ENCODE measurements at places on chromosomes 11 and 22.

- peak; percentile 48 for DNase-seq
These were observed at the start of gene MAPK11 for GRCh38 chr22:50269970-50270665. MAPK11 (minus strand) TSS chr22:50270380; CDS start chr22:50270292, 88 bp downstream.

- no peak for DNase-seq
These were observed 34.6 kb downstream of the FAM118A start for GRCh38 chr22:45344334-45344733.

DNA sequence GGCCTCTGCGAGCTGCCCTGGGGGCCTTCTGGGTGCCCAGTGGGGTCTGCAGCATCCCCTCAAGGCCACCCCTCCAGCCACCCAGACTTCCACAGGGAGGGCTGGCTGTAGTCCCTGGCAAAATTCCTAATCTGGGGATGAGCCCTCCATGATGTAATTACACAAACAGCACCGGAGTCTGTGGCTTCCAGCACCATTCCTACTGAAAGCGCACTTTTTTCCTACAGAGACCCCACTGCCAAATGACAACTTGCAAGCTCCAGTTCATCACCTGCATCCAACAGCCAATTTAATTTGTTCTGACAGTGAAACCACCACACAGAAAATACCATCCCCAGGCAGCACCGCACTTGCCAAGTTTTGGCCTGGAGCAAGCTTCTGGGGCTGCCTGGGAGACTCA is 70.4 kb downstream of the TRMU start:
- DNase-seq, result no peak

GRCh38 chr11:67031791-67032561 is 9.0 kb downstream of the SYT12 start:
- DNase-seq, result peak; percentile 65

DNA sequence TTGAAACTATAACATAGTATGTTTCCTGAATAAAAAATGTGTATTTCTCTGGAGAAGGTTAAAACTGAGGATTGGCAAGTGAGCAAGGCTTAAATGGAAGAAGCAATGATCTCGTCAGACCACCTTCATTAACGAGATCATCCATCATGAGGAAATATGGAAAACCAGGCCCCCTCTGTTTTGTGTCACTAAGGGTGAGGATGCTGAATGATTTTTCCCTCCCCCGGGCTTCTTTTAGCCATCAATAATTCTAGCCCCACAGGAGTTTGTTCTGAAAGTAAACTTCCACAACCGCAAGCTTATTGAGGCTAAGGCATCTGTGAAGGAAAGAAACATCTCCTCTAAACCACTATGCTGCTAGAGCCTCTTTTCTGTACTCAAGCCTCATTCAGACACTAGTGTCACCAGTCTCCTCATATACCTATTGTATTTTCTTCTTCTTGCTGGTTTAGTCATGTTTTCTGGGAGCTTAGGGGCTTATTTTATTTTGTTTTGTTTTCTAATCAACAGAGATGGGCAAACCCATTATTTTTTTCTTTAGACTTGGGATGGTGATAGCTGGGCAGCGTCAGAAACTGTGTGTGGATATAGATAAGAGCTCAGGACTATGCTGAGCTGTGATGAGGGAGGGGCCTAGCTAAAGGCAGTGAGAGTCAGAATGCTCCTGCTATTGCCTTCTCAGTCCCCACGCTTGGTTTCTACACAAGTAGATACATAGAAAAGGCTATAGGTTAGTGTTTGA is 5.8 kb upstream of the HBE1 start:
- no peak for DNase-seq

GRCh38 chr22:44220727-44221680 is 40.3 kb downstream of the PARVG start:
- DNase-seq, result no peak

- no peak for DNase-seq
These were observed 337.2 kb upstream of the API5 start for GRCh38 chr11:42974510-42975179.

GRCh38 chr22:38272373-38273134 is at the start of gene TMEM184B:
TMEM184B (minus strand) TSS chr22:38273010; CDS start chr22:38247961, 25,049 bp downstream.
- peak; percentile 70 for DNase-seq

DNA sequence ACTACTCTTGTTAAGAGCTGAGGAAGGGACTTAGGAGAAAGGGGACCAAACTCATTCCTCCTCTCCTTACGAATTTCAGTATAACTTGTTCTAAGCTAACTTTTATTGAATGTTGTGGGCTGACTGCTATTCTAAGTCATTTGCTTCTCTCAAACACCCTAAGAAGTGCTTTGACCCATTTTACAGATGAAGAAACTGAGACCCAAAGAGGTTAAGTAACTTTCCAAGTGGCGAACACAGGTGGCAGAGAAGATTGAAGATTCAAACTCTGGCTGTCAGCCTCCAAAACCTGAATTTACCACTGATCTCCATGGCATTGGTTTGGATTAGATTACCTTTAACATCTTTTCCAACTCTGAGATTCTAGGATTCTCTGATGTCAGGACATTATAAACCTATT is 52.2 kb downstream of the TIMP3 start:
- DNase-seq, result no peak

DNA sequence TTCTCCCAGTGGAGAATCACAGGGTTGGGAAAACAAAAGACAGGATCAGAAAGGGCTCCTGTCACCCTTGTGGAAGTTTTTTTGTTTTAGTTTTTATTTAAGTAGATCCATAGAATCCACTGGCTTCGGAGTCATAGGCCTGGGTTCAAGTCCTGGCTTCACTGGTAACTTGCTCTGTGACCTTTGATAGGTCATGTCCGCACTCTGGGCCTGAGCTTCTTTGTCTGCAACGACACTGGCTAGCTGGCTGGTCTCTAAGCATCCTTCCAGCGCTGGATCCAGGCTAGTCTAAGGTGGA is 1.4 kb downstream of the ZFTA start:
- DNase-seq, result no peak

DNA sequence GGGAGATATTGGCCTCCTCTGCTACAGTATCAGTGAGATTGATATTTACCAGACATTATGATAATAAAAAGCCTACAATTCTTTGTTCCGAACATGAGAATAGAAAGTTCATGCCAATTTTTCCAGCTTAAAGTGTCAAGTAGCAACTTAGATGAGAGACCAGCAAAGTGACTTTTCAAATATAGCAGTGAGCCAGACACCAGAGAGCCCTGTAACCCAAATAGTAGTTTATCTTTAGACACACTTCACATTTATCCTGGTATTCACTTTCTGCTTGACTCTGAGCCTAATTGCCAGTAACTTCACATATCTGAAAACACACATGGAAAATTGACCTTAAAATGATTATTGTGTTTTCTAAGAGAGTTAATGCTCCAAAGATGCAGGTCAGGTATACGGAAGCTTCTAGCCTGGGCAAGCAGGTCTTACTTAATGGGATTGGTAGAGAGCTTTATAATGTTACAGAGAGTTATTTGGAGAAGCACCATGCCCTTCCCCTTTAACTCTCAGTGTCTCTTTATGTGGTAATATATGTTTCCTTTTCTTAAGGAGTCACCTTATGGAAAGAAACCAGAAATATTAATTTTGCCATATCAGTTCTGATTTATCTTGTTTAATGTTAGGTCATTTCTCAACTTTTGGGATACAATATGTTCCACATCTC is 852.3 kb upstream of the CHORDC1 start:
- no peak for DNase-seq

GRCh38 chr11:62999649-63000048 is 14.9 kb upstream of the SLC22A6 start:
- no peak for DNase-seq

- DNase-seq, result peak; percentile 40
These were observed 55.0 kb downstream of the DDI1 start for GRCh38 chr11:104091281-104092096.

- DNase-seq, result no peak
These were observed 38.9 kb downstream of the MUC2 start for GRCh38 chr11:1113405-1114201.

GRCh38 chr11:130905512-130905911 is 10.8 kb downstream of the SNX19 start:
- DNase-seq, result no peak

DNA sequence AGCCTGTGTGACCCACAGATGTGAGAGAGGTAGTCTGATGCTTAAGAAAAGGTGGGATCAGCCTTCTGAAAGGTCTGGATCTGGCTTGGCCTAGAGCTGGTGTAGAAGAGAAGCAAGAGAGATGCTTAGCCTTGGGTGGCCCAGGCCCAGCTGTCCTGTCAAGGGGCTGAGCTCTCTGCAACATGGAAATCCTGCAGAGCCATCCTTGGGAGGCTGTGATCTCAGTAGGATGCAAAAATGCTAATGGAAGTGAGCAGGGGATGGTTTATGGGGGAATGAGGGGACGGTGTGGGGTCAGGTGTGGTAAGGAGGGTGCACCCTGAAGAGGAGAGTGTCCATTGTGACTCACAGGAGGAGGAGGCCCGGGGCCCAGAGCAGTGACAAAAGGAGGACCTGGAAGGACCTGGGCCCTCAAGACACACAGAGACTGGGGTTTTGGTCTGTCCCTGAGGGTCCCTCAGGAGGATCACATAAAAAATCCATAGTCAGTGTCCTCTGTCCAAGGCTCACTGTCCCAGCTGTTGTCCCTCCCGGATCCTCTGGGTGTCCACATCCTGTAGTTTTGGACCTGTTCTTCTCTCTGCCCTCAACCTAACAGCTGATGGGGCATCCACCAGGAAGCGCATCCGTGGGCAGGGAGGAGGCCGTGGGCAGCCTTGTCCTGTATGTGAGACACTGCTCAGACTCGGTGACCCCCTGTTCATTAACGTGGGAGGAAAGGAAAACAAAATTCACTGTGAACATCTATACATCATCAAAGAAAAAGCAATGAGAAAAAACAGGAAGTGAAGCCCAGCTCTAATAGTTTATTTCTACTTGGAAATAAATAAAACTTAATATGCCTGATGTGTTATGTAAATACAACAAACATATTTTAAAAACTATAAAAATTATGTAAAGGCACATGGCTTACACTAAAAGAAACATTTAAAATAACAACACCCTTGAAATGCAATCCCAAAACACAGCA is 129.8 kb downstream of the ZNF280B start:
- DNase-seq, result no peak

GRCh38 chr11:131928992-131929391 is 558.6 kb downstream of the NTM start:
- no peak for DNase-seq

- no peak for DNase-seq
These were observed 64.4 kb upstream of the FGF3 start for GRCh38 chr11:69883292-69884255.

GRCh38 chr11:125226706-125227105 is 62.2 kb downstream of the PKNOX2 start:
- no peak for DNase-seq

DNA sequence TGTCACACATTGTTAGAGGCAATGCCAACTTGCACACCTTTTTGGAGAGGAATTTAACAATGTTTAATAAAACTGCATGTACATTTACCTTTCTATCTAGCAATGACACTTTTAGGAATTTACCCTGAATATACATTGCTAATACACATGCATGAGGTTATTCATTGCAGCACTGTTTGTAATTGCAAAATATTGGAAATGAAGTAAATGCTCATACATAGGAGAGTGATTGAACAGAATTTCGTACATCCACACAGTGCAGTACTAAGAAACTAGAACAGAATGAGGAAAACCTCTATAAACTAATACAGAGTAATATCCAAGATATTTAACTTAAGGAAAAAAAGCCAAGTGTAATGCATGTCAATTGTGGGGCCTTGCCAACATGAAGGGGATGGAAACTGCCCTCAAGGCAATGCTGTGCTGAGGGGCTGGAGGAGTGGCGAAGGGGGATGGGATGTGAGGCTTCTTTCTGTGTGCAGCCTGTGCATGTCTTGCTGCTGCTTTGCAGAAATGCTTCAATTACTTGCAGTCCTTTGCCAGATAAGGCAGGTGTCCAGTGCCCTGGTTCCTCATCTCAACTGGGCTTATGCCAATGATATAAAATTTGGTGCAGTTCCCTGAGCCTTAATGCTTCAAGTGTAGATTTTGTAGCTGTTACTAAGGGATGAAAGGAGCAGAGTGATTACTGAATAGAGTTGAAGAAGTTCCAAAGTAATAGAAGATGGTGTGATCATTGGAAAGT is 96.1 kb downstream of the GRIA4 start:
- DNase-seq, result no peak

DNA sequence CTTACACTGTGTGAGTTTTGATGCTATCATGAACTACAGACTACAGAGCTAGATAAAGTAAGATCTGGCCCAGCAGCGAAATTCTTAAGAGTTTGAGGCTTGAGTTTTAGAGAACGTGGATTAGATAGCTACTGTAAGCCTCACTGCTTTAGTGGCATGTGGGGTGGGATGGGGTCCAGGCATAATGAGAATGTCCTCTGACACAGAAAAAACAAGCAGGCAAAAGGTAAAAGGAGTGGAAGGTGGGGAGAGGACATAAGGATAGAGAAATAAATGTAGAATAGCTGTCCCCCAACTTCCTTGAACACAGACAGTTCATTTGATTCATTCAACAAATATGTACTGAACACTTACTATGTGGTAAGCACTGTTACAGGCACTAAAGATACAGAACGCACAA is 324.5 kb upstream of the PITPNB start:
- peak; percentile 46 for DNase-seq

DNA sequence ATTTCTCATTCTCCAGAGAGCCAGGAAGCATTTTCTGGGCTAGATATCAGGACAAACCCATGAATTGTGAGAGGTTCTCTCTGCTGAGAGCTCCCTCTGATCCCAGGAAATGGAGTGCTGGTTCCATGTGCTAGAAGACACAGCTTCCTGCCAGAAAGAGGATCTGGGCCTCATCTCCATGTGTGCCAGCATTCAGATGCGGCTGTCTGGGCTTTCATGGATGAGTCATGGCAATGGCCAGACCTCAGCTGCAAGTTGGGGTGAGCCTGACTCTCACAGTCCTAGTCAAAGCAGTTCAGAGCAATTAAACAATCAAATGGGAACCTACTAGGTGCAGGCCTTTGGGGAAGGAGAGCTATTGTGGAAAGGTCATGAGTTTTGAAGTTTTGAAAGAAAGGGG is 82.3 kb upstream of the EED start:
- peak; percentile 86 for DNase-seq

GRCh38 chr11:22666688-22667439 is 453 bp downstream of the GAS2 start:
- peak; percentile 41 for DNase-seq

DNA sequence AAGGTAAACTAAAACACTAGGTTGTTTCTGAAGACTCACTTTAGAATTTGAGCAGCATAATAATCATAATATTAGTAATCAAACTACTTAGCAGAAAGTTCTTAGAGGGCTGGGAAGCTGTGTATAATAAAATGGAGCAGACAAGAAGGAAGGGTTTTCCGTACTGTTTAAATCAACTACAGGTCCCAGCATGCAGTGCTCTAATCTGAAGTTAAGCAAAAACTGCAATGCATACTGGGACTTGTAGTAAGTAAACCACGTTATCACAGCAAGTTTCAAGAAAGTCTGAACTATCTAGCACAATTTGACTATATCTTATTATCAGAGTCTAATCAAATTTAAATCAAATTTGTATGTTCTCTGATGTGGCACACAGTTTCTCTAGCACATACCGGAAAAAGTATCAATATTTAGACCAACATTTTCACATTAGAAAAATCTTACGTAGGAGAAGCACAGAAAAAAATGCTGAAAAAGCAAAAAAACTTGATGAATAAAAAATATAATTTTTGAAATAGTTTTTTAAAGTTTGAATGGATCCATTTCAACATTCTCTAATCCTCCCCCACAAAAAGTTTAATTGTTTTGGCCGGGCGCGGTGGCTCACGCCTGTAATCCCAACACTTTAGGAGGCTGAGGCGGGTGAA is 8.2 kb downstream of the PHF21A start:
- DNase-seq, result peak; percentile 44
